ENCODE measurements at places on chromosomes 13 and 19.

- no peak for DNase-seq
Observed at GRCh38 chr19:4060621-4061177, 6.0 kb downstream of the ZBTB7A start.

GRCh38 chr19:11268783-11269267 is 6.5 kb upstream of the DOCK6 start:
- peak; percentile 86 for DNase-seq

- no peak for DNase-seq
Observed at GRCh38 chr13:24683351-24683750, 3.1 kb downstream of the ATP12A start.

DNA sequence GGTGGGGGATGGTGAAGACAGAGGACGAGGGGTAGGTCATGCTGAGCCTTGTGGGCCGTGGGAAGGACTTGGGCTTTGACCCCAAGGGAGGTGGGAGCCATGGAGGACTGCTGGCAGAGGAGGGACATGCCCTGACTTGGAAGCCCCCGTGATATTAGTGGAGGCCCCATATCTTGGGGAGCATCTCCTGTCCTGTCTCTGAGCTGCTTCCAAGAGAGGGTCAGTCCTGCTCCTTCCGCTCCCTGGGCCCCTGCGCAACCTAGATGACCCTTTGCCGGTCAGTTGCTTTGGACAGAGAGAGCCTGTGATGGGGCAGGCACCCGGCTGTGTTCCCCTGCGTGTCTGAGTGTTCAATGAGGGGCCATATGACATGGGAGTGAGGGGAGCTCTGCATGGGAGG is 5.2 kb downstream of the TLE6 start:
- DNase-seq, result peak; percentile 9

- peak; percentile 67 for DNase-seq
Observed at GRCh38 chr13:31835932-31836331, 96.6 kb downstream of the RXFP2 start.

DNA sequence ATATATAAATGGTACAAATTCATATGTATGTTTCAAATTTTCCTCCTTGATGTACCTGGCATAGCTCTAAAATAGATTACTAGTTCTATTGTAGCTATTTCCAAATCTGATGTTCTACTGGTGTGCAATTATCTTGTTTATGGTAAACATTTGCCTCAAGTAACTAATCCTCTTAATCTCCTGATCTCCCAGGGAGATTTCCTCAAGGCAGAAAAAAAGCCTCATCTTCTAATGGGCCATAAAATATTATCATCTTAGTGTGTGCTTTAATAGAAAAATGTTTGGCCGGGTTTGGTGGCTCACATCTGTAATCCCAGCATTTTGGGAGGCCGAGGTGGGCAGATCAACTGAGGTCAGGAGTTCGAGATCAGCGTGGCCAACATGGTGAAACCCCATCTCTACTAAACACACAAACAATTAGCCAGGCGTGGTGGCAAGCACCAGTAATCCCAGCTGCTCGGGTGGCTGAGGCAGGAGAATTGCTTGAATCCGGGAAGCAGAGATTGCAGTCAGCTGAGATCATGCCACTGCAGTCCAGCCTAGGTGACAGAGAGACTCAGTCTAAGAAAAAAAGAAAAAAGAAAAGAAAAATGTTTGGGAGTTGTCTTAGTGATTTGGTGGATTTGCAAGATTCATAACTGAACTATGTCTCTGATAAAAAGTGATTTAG is 498.9 kb upstream of the SLITRK5 start:
- DNase-seq, result no peak

Data from astrocyte of the spinal cord (primary cell).